ENCODE measurements at places on chromosomes 5 and 9.

DNA sequence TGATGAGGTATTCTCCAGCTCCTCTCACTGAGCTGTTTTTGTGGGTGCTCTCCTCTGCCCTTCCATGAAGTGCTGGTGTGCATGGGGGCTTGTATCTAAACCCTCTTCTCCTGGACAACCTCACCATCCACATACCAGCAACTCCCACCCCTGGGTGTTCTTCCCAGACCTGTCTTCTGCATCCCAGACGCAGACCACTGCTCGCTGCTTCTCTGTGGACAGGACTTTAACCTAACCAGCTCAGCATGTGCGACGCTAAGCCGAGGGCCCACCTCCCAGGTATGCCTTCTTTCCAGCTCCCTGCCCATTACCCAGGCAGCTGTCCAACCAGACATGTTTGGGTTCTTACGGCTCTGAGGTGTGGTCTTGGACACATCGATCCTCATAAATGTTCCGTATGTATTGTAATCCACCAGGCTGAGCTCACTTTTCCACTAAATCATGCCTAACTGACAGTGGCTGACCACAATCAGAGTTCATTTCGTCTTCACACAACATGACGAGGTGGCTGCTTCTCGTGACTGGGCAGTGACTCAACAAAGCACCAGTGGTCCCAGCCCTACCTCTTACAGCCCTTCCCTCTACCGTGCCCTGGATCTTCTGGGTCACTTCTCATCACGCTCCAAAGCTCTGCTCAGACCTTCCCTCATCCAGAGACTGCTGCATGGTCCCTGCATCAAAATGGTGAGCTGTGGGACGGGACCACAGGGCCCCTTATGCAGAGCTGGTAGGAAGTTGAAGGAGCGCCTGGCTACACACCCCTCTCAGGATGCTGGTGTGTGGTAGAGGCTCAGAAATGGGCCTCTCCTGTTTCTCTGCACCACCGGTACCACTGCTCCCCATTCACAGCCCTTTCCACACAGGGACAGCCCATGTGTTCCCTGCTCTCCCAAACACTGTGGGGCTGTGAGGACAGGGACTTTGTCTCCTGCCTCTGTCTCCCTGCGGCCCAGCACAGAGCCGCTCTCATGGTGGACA lies 9.6 kb upstream of the PTGES2 start:
- DNase-seq: no peak

DNA sequence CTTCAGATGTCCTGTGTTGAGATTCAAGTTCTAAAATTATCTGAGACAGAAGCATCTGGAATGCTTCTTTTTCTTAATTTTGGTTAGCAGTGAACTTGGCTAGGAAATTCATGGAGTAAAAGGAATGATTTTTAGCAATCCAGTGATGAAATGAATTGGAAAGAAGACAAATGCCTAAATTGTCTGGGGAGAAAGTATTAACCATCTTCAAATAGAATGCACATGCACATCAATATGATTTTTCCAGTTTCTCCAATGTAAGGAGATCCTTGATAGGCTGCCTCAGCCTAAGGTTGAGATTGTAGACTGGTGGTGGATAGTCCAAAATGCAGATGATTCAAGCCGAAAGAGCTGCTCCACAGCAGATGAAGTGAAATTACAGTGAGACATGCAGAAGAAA lies 106.7 kb downstream of the PCSK5 start:
- no peak for DNase-seq

- no peak for DNase-seq
These were observed 167.5 kb downstream of the TTC39B start for GRCh38 chr9:15139469-15139868.

- no peak for DNase-seq
These were observed 2.5 kb upstream of the SPINK7 start for GRCh38 chr5:148309746-148310145.

- DNase-seq: no peak
These were observed 45.2 kb upstream of the FAM240B start for GRCh38 chr9:38765101-38765500.

DNA sequence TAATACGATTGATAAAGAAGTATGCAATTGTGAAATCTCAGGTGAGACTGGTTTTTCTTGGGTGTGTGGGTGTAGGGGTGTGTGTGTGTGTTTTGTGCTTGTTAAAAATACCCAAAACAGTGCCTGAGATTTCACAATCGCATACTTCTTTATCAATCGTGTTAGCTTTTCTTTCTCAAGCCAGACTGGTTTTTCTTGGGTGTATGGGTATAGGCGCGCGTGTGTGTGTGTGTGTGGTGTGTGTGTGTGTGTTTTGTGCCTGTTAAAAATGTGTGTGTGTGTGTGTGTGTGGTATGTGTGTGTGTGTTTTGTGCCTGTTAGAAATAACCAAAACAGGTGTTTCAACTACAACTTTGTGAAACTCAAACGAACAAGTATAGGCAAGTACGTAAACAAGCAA lies 53.7 kb downstream of the CERT1 start:
- DNase-seq: no peak

DNA sequence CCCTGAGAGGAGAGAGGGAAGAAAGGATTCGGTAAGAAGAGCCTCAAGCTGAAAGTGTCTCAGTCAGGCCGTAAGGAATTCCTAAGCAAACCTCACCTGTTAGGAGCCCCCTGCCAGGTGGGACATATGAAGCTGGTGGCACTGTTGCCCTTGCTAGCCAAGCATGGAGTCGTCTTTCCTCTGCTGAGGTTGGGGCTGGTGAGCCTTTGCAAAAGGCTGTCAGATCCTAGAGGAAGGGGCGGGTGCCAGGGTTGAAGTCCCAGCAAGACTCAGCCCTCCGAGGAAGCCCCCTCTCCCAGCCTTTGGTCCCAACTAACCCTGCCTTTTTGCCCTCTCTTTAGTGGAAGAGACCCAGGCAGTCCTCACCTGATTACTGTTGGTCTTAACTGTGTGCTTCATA lies 5.5 kb upstream of the SMIM32 start:
- DNase-seq: no peak

DNA sequence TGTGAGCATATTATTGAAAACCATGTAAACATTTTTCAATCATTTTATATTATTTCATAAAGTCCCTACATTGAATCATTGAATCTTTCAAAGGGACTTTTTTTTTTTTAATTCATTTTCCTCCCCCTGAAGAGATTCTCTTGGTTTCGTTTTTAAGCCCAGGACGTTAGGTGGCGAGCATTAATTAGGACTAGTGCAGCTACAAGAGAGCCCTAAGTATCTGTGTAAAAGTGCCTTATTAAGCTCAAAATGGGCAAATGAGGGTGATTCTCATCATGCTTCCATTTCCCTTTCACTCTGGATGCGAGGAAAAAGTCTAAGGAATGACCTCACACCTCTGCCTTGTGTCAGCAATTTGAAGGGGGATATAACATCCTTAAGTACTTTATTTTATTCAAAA lies 517.9 kb upstream of the ITGA1 start:
- DNase-seq: peak; percentile 25

- DNase-seq: no peak
These were observed 34.7 kb downstream of the RNF145 start for GRCh38 chr5:159174511-159175168.

- DNase-seq: no peak
These were observed 41.6 kb downstream of the LPAR1 start for GRCh38 chr9:110996436-110997220.

GRCh38 chr5:151449839-151450238 lies 2.4 kb downstream of the SLC36A1 start:
- DNase-seq: no peak

- DNase-seq: peak; percentile 70
These were observed 24.1 kb upstream of the PCSK5 start for GRCh38 chr9:75866273-75866871.

- DNase-seq: no peak
These were observed 81.6 kb downstream of the TMEM174 start for GRCh38 chr5:73254642-73255041.

DNA sequence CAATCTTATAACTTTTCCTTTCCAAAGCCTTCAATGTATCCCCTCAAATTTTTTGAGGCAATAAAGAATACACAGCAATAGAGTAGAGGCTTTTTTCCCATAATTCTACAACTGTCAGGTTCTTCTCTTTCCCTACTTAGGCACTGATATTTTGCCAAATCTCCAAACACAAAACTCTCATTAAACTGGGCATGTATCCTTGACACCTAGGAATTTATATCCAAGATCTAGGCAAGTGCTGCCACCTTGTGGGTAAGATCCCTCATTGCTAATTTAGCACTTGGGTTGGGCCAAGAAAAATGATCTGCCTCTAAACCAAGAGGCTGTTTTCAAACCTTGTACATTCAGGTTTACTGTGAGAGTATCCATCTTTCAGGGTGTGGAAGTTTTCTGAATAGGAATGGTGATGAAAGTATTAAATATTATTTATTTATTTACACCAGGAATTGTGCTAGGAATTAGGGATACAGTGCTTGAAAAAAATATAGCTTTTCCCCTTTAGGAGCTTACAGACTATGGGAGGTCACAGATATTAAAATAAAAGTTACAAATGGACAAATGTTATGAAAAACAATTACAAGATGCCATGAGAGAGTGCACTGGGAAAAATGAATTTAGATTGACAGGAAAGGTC lies 17.6 kb downstream of the TSTD2 start:
- peak; percentile 52 for DNase-seq

- DNase-seq: peak; percentile 85
These were observed at the start of gene PCDHA5 for GRCh38 chr5:140821375-140822280. PCDHA5 (plus strand) TSS chr5:140821613.

DNA sequence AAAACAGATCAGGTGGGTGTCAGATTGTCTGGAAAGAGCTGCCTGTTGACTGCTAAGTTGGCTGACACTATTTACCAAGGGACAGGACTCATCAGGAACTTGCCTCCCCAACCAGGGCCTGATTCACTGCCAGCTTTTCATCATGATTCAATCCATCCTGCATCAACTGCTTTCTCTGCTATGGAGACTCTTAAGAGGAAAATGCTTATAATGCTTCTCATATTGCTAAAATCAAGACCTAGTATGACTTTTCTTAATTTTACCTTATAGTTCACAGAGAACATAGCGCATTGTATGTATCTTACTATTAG lies 21.3 kb downstream of the HTR4 start:
- DNase-seq: no peak

Measured in NCI-H345 (cell line).